Activated CD4-positive, alpha-beta T cell treated with anti-CD3 and anti-CD28 coated beads for 48 hours (primary cell): ENCODE measurements at places on chromosomes 4 and X.
A peak's percentile ranks its signal among the peaks of the same experiment; 100 is the strongest.

- no peak for DNase-seq
These were observed 86.3 kb downstream of the HS3ST1 start for GRCh38 chr4:11342401-11342800.

GRCh38 chrX:23908219-23909004 is 606 bp downstream of the CXorf58 start:
- peak; percentile 15 for DNase-seq

- peak; percentile 28 for DNase-seq
These were observed 16.7 kb upstream of the RBM41 start for GRCh38 chrX:107135049-107135964.

GRCh38 chr4:60805500-60806313 is 394.4 kb upstream of the ADGRL3 start:
- no peak for DNase-seq

- no peak for DNase-seq
These were observed 1.1 kb downstream of the SLC9B2 start for GRCh38 chr4:103075435-103075893.

GRCh38 chr4:5804656-5805055 is 88.2 kb downstream of the CRMP1 start:
- no peak for DNase-seq

DNA sequence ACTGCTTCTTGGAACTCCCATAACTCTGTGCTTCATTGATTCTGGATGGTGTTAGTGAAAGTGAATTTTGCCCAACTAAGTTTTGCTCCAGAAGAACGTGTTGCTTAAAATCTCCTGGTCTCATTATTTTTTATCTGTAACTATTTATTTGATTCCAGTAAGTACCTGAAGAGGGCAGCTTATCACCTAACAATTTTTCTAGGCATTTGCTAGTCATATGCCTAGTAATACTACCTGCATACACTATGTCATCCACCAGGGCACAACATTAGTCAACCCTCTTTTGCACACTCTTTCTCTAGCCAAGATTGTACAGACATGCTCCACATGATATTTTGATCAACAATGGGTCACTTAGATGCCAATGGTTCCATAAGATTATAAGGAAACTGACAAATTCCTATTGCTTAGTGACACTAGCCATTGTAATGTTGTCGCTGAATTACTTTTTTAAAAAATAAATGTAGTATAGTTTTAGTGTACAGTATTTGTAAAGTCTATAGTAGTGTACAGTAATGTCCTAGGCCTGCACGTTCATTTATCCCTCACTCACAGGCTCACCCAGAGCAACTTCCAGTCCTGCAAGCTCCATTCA is 499.9 kb upstream of the AADAT start:
- no peak for DNase-seq

- DNase-seq: no peak
These were observed 107.0 kb downstream of the NFKB1 start for GRCh38 chr4:102608190-102608589.
